ENCODE measurements at places on chromosomes 6 and 20.
A peak's percentile ranks its signal among the peaks of the same experiment; 100 is the strongest.

DNA sequence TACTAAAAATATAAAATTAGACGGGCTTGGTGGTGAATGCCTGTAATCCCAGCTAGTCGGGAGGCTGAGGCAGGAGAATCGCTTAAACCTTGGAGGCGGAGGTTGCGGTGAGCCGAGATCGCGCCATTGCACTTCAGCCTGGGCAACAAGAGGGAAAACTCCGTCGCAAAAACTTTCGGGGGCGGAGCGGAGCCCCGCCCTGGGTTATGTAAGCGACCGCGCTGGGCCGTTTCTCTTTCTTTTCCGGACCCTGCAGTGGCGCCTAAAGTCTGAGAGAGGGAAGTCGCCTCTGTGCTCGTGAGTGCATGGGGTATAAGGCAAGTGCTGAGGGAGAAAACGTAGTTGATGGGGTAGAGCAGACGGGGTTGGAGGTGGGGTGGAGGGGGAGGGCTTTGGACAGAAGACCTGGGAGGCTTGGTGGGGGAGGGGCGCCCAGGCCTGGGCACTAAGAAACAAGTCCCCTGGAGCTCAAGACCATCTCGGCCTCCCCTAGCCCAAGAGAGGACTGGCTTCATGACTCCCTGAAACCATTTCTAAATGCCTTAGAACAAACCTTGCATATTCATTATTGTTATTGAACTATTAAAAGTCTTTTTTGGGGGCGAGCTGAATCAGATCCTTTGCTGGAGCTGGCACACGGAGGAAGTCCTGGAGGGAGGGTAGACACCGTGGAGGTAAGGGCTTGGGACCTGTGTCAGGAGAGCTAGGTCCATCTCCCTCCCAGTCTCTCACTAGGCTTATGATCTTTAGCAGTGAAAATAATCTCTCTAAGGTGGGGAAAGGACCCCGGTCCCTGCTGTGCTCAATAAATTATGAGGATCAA, 2.7 kb upstream of the MICA start:
- peak; percentile 74 for DNase-seq

GRCh38 chr6:147274012-147274411, 69.8 kb downstream of the STXBP5 start:
- DNase-seq = no peak

DNA sequence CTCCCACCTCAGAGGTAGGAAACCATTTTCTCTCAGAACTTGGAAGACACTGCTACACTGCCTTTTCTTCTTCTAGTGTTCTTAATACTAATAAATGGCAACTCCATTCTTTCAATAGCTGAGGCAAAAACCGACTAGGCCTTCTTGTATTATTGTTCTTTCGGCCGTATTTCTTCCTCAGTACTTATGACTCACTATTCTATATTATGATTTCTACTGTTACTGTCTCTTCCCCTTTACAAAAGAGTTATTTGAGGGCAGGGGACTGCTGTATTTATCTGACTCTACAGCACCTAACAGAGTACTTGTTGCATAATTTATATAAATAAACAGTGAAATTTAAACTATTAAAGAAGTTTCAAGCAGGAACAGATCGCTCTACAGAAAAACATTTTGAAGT, 3.1 kb downstream of the DNAAF9 start:
- peak; percentile 3 for DNase-seq

DNA sequence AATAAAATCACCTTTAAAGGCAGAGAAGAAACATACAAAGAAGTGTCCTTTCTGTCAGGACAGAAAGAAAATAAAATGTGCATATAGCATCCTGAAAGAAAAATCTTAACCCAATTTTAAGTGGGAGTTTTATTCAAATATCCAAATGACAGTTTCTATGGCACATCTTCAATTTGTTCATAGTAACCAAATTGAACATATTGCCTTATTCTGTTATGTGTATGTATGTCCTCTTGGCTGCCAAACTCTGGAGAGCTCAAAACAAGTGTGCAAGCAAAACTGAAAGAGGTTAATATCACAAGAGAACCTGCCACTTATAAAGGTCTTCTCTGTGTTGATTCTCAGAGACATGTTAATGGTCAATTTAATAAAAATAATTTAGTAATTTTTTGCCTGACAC, 334.7 kb downstream of the BCKDHB start:
- no peak for DNase-seq

GRCh38 chr20:8624616-8625015, 444.3 kb upstream of the PLCB4 start:
- no peak for DNase-seq

DNA sequence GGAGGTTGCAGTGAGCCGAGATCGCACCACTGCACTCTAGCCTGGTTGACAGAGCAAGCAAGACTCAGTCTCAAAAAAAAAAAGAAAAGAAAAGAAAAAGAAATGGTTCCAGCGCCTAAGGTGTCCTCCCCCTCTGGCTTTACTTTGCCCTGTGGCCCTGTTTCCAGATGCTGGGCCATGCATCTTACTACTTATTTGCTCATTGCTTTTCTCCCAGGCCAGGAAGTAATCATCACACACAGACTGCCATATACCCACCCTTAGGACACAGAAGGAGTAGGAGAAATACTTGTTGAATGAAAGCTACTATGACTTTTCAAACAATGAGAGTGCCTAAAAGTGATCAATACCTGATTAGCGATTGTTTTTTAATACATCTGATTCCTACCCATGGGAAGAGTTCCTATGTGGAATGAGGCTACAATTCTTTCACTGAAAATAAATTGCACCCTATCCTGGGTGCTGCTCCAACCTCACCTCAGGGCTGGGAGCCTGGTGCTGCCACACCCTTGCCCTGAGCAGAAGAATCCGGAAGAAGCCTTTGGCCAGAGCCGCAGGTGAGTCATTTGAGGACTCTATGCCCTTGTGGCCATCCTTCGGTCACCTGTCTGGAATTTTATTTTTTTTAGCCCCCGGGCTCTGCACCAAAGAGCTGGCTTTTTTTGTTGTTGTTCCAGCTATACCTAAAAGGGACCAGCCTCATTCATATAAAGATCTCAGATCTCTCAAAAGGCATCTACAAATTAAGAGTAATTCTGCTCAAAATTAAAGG, 22.7 kb upstream of the TFAP2C start:
- DNase-seq = no peak

- no peak for DNase-seq
Observed at GRCh38 chr6:60952500-60952899, 1333.5 kb downstream of the KHDRBS2 start.

- peak; percentile 50 for DNase-seq
Observed at GRCh38 chr6:5541751-5542432, 280.6 kb downstream of the FARS2 start.

DNA sequence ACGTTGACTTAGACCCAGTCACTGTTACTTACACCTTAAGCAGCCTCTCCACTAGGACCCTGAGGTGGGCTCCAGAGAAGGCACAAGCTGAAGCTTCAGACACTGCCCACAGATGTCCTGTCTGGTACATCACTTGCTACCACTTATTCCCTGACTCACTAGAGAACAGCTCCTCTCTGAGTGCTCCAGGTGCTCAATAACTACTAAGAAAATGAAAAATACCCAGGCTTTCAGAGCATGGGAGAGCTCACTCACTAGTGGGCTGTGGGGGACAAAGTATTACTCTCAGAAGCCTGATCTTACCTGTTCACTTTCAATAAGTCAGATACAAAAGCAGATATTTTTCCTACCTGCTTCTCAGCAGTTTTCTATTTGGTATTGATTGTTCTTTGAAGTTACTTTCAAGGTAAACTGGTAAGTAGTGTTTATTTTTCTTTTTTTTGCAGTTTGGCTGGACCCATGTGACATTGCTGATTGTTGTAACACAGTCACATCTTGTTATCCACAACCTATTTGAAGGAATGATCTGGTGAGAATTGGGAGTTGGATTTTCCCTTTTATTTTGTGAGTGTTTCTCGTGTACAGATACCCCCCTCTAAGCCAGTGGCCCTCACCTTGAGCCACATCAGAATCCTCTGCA, 55.9 kb downstream of the CDS2 start:
- DNase-seq = no peak

GRCh38 chr6:18990059-18990978, 603.2 kb downstream of the RNF144B start:
- DNase-seq = peak; percentile 59

GRCh38 chr6:12312736-12313135, 22.6 kb downstream of the EDN1 start:
- DNase-seq = peak; percentile 88

GRCh38 chr6:77880501-77880900, 227.7 kb downstream of the MEI4 start:
- DNase-seq = peak; percentile 81

- no peak for DNase-seq
Observed at GRCh38 chr20:45462711-45463509, 6.6 kb upstream of the WFDC2 start.

GRCh38 chr20:53739799-53740785, 146.5 kb upstream of the ZNF217 start:
- DNase-seq = peak; percentile 59

DNA sequence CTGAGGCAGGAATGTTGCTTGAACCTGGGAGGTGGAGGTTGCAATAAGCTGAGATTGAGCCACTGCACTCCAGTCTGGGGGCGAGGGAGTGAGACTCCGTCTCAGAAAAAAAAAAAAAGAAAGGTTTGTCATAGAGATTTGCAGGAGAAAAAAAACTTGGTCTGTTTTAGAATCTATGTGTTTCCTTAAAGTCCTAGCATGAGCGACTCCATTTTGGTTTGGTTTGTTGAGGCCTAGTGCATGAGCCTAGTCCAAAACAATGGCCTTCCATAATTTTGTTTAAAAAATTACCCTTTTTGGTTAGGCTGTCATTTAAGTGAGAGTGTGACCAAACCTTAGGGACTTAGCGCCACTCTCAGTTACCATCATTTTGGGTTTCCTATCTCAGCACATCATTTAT, 8.2 kb upstream of the GNMT start:
- no peak for DNase-seq

DNA sequence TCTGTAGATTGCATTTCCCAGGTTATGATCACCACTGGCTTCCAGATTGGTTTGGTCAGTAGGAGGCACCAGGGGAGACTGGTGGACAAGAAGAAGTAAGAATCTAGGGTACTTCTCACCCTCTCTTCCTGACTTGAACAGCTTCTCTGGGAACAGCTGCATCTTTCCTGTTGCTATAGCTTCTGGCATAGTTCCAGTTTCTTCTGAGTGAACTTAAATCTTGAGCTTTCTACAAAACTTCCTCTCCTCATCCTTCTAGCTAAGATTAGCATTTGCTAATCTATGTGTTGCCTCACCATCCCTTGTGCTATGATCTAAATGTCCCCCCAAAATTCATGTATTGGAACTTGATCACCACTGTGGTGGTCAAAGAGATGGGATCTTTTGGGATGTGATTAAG, 724.6 kb downstream of the UTRN start:
- no peak for DNase-seq

DNA sequence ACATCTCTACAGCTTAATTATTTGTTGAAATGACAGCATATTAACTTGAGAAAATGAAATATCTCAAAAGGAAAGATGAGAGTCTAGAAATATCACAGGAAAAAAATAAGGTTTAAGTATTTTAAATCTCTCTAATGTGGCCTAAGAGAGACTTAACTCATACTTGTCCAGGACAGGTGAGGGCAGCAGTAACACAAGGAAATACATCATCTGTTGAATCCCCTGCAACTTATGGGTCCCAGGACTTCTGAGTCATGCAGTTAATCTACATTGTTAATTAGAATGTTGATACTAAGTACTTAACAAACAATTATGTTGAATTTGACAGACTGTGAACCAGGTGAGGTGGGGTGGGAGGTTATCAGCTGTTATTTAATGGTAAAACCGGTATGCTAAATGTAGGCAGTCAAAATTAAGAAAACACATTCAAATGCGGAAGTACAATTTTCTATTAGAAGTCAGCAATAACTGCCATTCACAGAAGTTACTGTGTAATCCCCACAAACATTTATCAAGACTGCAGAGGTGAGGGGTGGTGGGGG, 87.9 kb downstream of the CEP57L1 start:
- no peak for DNase-seq

- peak; percentile 73 for DNase-seq
Observed at GRCh38 chr6:2503816-2504494, 246.8 kb downstream of the MYLK4 start.

DNA sequence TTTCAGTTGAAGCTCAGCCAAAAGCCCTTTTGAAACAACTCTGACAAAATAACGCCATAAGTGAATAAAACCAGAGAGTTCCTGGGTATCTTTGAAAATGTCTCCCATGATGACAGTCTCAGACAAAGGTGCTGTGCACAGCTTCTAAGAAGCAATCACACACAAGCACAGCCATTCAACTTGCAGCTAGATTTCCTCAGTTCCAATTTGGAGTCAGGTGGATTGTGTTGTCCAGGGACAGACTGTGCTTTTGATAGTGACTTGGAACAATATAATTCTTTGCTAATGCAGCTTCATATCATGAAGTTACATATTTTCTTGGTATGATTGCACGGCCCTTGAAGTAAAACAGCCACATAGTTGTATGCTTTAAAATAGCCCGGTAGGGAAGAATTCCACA, 105.6 kb downstream of the FARS2 start:
- no peak for DNase-seq

GRCh38 chr20:6632187-6632586, 135.3 kb upstream of the BMP2 start:
- peak; percentile 64 for DNase-seq

DNA sequence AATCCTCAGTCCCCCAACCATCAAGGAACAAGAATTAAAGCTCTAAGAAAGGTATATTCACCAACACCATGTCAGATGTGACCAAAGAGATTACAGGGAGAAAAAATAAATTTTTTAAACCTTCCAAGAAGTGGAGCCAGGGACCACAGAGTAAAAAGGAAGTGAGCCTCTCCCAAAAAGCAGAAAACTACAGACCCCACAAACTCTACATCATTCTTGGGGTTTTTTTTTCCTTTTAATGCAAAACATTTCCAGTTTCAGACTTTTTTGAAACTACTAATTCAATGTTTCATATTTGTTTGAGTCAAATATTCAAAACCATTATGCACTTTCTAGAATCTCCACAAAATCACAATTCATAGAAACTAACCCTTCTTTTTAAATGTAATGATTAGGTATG, 6.8 kb upstream of the IL17F start:
- no peak for DNase-seq

DNA sequence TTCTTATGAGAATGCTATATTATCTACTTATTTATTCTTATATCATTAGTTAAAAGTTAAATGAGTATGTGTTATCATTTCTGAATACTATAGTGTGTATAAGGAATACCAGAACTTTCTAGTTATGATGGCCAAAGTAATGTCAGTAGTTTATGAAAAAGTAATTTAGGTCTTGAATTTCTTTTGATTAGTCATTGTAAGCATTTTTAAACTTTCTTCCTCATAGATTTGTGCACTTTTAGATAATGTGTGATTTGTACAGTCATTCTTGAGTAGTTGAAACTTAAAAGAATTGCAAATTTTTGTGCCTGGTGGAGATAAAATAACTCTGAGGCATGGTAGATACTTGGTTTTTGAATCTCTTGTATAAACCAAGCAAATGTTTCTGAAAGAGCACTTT, 311.3 kb downstream of the CDKAL1 start:
- no peak for DNase-seq
